ENCODE measurements at places on chromosomes 2 and 18. TPM values are rescaled to one million over a fixed set of nuclear protein-coding genes. Genes with fewer than 3 reads are reported as not detected.

DNA sequence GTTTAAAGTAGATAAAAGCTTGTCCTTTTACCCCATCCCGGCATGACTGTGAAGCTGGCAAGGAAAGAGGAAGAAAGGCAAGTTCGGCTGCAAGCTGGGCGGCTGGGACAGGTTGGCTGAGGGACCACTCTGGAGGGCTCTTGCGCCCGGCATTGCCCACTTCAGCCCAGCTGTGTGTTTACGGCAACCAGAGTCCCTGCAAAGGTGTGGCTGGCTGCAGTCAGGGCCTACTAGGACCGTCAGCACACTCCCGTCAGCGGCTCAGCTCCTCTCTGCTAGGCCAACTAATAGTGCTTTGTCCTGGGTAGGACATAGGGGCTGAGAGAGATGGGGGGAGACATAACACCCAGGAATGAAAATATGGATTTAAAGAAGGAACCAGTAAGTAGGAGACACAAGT is 11.7 kb upstream of the SAP130 start:
- no peak for DNase-seq

GRCh38 chr2:73297586-73297985 is 4.2 kb upstream of the EGR4 start:
- no peak for DNase-seq

SCN3A gene
- total RNA-seq = not detected

DAW1 gene
- not detected for total RNA-seq

MOGAT1 gene
- not detected for total RNA-seq

DNA sequence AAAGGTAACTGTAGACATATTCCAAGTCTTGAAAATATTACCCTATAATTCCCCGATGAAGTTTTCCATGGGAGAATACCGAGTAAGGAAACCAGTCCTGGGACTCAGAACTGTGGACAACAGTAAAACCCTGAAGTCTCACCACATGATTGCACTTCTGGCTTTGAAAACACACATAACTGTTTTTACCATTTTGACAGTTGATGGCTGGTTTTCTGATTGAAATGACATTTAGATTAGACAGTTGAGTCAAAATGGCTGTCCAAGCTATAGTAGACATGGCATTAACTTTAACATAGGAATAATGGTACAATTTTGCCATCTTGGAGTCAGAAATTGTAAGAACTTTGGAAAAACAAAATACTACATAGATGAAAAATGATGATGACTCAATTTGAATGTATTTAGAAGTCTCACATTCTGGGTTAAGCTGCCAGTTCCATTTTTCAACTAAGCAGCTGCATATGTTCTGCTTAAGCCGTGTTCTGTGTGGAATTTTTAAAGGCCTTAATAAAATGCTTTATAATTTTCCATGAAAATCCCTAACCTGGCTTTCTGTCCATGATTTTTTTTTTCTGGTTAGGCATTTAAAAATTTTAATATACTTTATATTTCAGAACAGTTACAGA is 38.3 kb upstream of the WIPF1 start:
- DNase-seq = peak; percentile 27

GRCh38 chr2:148658807-148659722 is 14.5 kb downstream of the EPC2 start:
- DNase-seq = no peak

DNA sequence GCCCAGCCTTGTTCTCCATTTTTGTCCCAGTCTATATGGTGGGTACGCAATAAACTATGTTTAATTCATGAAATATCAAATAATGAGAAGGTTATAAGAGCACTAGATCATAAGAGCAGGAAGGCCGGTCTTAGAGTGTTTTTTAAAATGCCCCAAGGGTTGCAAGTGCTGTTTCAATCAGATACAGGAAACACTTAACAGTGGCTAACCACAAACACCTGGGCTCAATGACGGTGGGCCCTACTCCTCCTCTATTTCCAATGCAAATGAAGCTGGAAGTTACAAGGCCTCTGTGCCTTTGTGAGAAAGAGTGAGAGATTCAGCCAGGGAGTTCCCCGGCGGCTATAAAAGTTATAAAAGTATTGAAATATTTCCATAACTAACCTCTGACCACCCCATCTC is 18.9 kb upstream of the WDR33 start:
- peak; percentile 34 for DNase-seq

DNA sequence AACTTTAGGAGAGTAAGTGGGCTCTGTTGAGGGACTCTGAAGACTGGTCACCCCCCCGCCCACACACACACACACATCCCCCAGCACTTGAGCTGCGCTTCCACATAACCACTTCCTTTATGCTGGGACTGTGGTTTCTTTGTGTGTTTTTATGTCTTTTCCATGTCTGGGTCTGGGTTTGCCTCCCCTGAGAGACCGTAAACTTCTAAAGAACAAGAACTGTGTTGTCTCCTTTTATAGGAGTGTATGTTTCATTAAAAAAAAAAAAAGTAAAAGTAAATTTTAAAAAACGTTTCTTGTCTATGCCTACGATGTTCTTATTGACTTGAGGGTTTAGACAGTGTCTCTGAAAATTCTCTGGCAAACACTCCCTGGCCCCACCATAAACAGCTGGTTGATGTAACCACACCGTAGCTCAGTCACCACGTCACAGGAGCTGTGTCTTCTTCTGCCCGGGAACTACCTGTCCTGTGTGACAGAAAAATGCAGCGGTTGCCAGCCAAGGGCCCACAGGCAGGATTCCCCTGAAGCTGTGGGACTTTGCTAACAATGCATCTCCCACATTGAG is 68.0 kb downstream of the KLHL29 start:
- DNase-seq = no peak
